ENCODE measurements at places on chromosomes 1 and 21. TPM values are rescaled to one million over a fixed set of nuclear protein-coding genes. Genes with fewer than 3 reads are reported as not detected.

The RIMS3 gene
- total RNA-seq, result 0.35 TPM

The C1orf141 gene
- total RNA-seq, result not detected

The CD53 gene
- total RNA-seq, result 15.3 TPM

GRCh38 chr21:35048183-35048601 lies 910 bp downstream of the RUNX1 start:
- no peak for DNase-seq

GRCh38 chr1:150477320-150477719 lies 9.9 kb upstream of the TARS2 start:
- no peak for DNase-seq

- DNase-seq, result no peak
Measured at GRCh38 chr1:205279986-205280385, 41.6 kb downstream of the NUAK2 start.

DNA sequence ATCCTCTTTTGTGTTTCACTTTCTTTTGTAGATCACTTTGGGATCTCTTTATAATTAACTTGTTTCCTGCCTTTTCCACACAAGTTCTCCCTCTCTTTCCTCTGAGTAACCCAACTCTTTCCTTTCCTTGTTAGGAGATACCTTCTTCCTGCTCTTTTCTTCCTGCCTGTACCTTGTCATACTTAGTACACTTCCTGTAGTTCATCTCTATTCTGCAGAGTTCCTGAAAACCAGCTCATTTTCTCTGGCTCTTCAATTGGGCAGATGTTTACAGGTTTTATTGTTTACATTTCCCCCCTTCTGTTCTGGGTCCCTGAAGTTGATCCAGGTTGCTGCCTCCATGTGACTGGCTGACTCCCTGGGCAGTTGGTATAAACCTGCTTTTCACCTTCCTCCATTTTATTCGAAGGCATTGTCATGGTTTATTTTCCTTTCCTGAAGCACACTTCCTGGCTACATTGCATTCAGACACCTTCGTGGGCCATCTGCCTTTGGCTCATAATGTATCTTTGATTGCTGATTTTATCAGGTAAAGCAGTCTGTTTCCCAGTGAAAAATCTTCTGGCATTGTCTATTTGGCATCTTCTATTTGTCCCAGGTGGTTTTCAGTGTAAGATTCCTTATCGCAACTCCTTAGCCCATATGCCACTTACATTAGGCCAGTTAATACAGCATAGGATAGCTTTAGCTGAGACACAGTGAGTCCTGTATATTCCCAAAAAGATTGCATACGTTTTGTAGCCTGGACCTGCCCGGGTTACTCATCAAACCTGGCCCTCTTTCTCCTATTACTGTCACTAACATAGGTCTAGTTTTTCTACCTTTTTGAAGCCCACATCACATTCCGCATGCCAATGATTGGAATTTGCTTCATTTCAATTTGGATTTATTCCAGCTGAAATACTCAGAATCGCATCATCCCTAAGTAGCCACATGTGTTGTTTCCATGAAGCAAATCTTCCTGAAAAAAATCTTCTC lies 15.4 kb downstream of the CTH start:
- no peak for DNase-seq

DNA sequence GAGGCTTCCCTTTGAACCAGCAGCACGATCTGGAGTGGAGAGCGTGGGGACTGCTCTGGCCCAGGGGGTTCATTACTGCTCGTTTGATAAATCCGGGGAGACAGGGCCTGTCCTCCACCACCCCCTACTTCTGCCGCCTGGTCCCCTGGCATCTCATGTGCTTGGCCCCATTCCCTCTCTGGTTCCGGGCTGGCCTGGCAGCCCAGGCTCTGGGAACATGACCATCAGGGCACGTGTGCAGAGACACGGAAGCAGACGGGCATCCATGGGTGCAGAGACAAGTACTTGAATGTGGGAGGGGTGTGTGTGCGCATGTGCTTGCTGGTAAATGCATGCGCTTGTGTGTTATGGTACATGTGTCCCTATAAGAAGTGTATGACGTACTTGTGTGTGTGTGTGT lies 75.5 kb downstream of the KIRREL1 start:
- no peak for DNase-seq

DNA sequence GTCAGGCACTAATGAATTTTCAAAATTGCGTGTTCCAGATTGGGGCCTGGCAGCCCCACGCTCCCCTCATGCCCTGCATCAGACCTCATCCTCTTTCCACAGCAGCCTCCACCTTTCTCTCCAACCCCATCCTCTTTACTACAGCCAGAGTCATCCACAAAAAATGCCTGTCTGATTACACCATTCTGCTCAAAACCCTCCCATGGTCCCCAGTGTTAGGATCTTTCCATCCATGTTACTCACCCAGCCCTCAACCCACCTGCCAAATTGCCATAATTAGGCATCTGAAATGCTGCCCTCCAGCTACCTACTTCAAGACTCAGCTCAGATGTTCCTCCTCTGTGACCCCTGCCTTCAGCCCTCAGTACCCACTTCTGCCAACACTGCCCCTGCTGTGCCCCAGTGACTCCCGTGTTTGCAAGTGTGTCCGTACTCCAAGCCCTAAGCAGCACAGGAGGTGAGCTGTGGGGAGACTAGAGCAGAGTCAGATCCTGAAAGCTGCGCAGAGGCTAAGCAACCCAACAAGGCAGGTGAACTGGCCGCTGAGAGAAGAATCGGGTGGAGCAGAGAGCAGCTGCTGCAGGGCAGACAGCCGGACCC lies 715 bp upstream of the ARTN start:
- DNase-seq, result no peak

DNA sequence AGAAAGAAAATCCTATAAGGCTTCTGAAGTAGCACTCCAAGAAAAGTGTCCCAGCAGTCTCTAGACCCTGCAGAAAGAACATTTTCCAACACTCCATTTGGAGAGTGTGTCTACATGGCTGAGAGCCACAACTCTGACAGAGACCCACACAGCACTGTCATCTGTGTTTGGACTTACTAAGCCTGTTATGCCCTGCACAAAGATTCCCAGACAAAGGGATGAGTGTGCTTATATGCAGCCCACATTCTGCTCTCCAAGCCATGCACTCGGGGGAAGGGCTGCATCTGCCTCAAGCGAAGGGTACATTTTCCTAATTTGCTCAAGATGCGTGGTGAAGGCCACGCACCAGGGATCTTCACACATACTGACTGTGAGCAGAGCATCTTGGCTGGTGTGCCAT lies 24.4 kb upstream of the SLAMF6 start:
- DNase-seq, result no peak

DNA sequence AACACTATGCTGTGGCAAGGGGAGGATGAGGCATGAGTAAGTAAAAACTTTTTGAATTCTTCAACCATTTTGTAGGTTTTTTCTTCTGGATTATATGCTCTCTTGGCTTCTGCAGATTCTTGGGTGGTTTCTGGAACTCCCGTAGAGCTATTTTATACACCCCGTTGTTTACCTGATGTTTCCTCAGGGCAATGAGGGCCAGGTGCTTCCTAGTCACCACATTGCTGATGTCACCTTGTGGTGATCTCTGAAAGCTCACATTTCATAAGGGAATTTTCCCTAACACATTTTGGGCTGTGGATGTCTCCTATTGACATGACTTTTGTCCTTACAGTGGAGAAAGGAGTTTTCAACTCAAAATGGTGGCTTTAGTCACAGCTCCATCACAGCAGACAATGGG lies 356.6 kb downstream of the PLA2G4A start:
- DNase-seq, result no peak
